Chondrocyte (in vitro differentiated cells): ENCODE measurements at places on chromosomes 11 and 22.

GRCh38 chr11:41784513-41785335 is 325.3 kb upstream of the LRRC4C start:
- no peaks in the 10 kb centered on the region for H3K27me3 ChIP-seq
- DNase-seq: no peak
- H3K4me1 ChIP-seq: no peaks in the 10 kb centered on the region
- H3K27ac ChIP-seq: no peak overlapping the region

DNA sequence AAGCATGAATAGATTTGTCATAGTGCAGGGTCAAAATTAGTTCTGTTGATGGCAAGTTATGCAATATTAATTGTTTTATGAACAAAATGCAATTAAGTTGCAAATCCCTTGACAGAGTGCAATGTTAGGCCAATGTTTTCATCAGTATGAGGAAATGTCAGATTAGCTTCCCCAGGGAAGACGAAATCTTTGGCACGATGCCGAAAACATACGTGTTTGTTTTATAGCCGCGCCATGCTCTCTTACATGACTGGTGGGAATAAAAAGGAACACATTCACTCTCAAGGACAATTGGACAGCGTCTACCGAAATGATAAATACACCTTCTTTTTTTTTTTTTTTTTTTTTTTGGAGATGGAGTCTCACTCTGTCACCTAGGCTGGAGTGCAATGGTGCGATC is 27.0 kb downstream of the MFNG start:
- no peak overlapping the region for H3K27ac ChIP-seq
- H3K27me3 ChIP-seq: peaks cover 31% of the 10 kb centered on the region
- H3K4me1 ChIP-seq: peaks cover 27% of the 10 kb centered on the region
- DNase-seq: no peak

DNA sequence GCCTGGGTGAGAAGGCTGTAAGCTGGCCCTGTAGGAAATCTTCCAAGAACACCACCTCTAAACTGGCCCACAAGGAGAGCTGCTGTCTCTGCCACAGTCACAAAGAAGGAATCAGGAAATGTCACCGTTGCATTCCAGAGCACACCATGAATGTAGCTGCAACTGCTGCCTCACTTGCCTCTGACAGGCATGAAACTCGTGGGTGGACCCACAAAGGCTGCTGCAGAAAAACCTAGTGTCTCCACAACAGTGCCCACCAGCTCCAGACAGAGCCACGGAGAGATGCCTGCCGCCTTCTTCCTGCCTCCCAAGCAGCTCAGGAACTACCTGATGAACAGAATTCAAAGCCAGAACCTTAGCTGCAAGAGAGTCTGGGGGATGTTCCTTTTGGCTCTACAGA is 10.5 kb downstream of the DNAJB13 start:
- H3K27ac ChIP-seq: no peak overlapping the region
- H3K4me1 ChIP-seq: peaks cover 18% of the 10 kb centered on the region
- H3K4me3 ChIP-seq: no peak overlapping the region
- no peaks in the 10 kb centered on the region for H3K27me3 ChIP-seq

- no peak overlapping the region for H3K27ac ChIP-seq
- H3K36me3 ChIP-seq: peaks cover 1% of the 10 kb centered on the region
- peaks cover 13% of the 10 kb centered on the region for H3K4me1 ChIP-seq
- H3K27me3 ChIP-seq: peaks cover 49% of the 10 kb centered on the region
- no peak overlapping the region for H3K4me3 ChIP-seq
- peak; percentile 30 for DNase-seq
Measured at GRCh38 chr11:71238285-71238875, 14.0 kb downstream of the SHANK2 start.

- DNase-seq: peak; percentile 22
- H3K27me3 ChIP-seq: no peaks in the 10 kb centered on the region
- no peak overlapping the region for H3K4me3 ChIP-seq
- peaks cover 13% of the 10 kb centered on the region for H3K36me3 ChIP-seq
- peaks cover 5% of the 10 kb centered on the region for H3K4me1 ChIP-seq
Measured at GRCh38 chr11:69546735-69547370, 65.4 kb downstream of the LINC01488 start.

DNA sequence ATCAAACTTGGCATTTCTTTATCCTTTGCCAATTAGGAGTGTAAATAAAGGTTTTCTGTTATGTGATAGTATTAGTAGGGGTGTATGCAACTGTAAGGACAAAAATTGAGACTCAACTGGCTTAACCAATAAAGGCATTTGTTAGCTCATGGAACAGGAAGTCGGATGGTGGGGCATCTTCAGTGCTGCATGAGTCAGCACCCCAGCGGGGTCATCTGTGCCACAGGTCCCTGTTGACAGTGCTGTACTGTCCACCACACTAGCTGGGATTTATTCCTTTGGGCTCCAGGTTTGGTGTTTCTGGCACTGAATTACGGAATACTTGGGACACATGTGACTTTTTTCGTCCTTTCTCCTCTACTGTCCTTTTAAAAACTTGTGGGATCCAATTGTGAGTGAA is 86.0 kb downstream of the PPP6R3 start:
- H3K27ac ChIP-seq: no peak overlapping the region
- peaks cover 54% of the 10 kb centered on the region for H3K4me1 ChIP-seq
- H3K27me3 ChIP-seq: no peaks in the 10 kb centered on the region

GRCh38 chr11:131713529-131714134 is 343.2 kb downstream of the NTM start:
- H3K4me3 ChIP-seq: no peak overlapping the region
- H3K27ac ChIP-seq: no peak overlapping the region
- no peak for DNase-seq
- H3K4me1 ChIP-seq: no peaks in the 10 kb centered on the region
- peaks cover 25% of the 10 kb centered on the region for H3K27me3 ChIP-seq

GRCh38 chr11:12430351-12430750 is 53.0 kb downstream of the PARVA start:
- H3K36me3 ChIP-seq: no peaks in the 10 kb centered on the region
- H3K27ac ChIP-seq: peak overlapping the region; percentile 94
- no peak overlapping the region for H3K4me3 ChIP-seq
- H3K4me1 ChIP-seq: peaks cover 56% of the 10 kb centered on the region
